A172 (cell line): ENCODE measurements at places on chromosomes 3 and 15. TPM values are rescaled to one million over a fixed set of nuclear protein-coding genes. Genes with fewer than 3 reads are reported as not detected.

- no peak for DNase-seq
Observed at GRCh38 chr3:171935261-171936123, 92.3 kb downstream of the TMEM212 start.

DNA sequence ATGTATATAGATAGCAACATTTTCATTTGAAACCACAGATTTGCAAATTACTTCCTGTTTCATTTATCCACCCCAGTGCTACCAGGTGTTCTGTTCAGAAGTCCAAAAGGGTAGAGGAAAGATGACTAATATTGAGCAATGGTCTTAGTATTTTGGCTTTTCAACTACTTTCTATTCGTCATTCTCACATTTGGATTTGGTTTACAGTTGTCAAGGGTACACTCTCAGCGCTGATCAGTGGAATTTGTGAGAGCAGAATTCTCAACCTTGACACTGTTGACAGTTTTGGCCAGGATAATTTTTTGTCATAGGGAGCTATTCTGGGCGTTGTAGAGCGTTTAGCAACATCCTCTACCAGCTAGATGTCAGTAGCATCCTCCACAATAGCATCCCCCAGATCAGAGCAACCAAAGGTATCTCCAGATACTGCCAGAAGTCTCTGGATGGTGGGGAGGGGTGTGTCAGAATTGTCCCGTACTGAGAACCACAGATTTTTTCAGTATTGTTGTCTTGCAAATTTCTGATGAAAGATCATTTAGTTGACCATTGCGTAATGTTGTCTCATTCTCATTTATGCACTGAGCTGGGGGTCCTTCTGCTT lies 4.2 kb downstream of the HMCES start:
- DNase-seq: no peak

- no peak for DNase-seq
Observed at GRCh38 chr15:38541026-38541425, 23.6 kb downstream of the RASGRP1 start.

DNA sequence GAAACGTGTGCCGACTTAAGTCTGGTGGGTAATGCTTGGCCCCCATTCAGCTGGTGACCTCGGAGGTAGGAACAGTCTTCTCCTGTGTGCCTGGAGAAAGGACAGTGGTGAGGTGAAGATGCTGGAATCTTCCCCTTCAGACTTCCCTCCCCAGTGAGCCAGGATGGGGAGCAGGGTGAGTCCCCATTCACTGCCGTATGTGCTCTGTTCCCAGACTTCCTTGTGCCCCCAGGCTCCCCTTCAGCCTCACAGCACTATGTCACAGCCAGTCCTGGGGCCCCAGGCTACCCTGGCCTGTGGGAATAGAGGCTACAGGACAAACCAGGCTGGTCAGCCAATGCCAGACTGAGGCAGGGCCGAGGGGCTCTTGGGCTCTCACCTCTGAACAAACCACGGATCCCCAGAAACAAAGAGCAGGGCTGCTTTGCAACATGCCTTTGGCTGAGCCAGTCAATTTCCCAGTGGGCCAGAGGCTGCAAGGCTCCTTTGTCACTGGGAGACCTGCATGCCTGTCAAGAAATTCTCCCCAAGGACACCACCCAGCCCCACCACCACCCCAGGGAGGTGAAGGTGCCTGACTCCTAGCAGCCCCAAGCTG lies 31.8 kb upstream of the HHATL start:
- no peak for DNase-seq

GRCh38 chr15:85568261-85568808 lies 187.9 kb downstream of the AKAP13 start:
- DNase-seq: no peak

- DNase-seq: no peak
Observed at GRCh38 chr3:65600888-65601287, 437.8 kb downstream of the MAGI1 start.

- DNase-seq: no peak
Observed at GRCh38 chr15:71125831-71126450, 10.7 kb downstream of the THSD4 start.

The C2CD4A gene
- 0.26 TPM in 1 of 2 replicates, not detected in the other for total RNA-seq

The SYNPR gene
- total RNA-seq: not detected in 2 replicates

The GLDN gene
- 0.57 TPM in 1 of 2 replicates, not detected in the other for total RNA-seq

The NAALADL2 gene
- total RNA-seq: 1.3 and 1.5 TPM in 2 replicates
